ENCODE measurements at places on chromosomes 1 and 21. TPM values are rescaled to one million over a fixed set of nuclear protein-coding genes. Genes with fewer than 3 reads are reported as not detected.

- no peak for DNase-seq
Measured at GRCh38 chr1:155833665-155834295, 23.2 kb downstream of the GON4L start.

- DNase-seq = peak; percentile 83
Measured at GRCh38 chr1:48222501-48223242, at the start of gene SLC5A9. SLC5A9 (plus strand) TSS chr1:48222716; CDS start chr1:48222737, 21 bp downstream.

DNA sequence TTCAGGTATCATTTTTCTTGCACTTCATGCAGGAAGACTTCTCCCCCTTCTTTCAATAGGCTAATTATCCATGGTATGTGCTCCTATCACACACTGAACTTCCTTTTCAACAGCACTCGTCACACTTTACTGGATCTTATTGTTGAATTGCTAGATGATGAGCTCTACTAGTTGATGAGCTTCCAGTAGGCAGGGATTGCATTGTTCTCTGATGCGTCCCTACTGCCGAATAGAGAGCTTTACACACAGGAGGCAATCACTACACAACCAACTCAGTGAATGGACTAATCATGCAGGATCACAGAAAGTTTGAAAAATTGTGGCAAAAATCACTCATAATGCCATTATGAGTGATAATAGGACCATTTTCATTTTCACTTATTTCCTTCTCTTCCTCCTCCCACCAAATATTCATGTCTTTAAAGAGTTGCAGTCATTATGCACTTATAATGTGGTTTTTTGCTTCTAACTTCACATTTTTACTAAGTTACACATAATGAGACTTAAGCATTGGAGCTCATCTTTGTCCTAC, 128.1 kb upstream of the ZNF648 start:
- no peak for DNase-seq

The PADI1 gene
- not detected for total RNA-seq

- no peak for DNase-seq
Measured at GRCh38 chr1:37755951-37756560, 8.9 kb downstream of the EPHA10 start.

DNA sequence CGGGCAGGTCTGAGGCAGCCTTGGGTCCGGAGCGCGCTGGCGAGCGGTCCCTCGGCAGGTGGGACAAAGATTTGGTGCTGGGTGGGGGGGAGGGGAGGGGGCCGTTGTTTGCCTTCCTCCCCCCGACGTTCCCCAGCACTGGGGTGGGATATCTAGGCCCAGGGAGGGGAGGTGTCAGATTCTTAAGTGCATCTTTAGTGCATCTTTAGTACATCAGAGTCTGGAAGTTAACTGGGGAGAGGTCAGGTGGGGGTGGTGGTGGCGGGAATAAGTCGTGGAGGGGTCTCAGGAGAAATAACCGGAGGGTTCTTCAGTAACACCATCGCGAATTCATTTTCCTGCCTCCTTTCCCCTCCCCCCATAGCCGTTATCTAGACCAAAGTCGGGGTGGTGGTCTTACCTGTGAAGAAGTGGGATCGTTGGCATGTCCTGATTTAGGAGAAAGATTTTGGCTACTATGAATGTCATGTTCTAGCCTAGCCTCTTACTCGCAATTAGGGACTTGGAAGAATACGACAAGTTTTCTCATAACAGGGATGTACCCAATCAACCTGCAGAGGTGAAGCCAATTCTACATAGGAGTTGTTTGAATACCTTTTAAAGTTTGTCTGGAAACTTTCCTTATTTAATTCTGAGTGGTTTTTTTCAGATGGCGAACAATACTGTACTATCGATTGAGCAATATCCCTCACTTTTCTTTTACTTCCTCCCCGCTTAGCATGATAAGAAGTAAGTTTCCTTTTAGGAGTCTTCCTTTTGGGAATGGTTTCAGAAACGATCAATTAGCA, 886 bp downstream of the ZMYM4 start:
- no peak for DNase-seq

The CD1D gene
- 7.2 TPM for total RNA-seq

- DNase-seq = no peak
Measured at GRCh38 chr1:200473698-200474371, 64.0 kb upstream of the ZNF281 start.

The TBX19 gene
- 3.4 TPM for total RNA-seq

The CYP4X1 gene
- 0.78 TPM for total RNA-seq

- DNase-seq = no peak
Measured at GRCh38 chr21:46155514-46156377, at the start of gene FTCD. FTCD (minus strand) TSS chr21:46155579; CDS start chr21:46155523, 56 bp downstream.

DNA sequence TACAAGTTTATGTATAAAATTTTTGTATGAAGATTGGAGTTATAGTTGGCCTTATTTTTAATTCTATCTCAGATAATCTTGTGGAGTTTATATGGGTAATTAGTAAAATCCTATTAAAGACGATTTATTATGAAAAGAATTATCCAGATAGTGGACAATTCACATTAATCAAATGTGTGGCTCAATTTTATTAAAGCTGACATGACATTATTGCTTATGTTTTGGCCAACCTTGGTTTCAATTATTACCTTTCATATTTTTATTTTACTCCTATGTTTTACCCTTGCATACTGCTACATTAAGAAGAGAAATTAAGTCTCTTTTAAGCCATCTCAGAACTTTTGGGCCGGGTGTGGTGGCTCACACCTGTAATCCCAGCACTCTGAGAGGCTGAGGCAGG, 110.0 kb downstream of the ITSN1 start:
- DNase-seq = no peak

The PTGS2 gene
- 10.0 TPM for total RNA-seq

- DNase-seq = peak; percentile 71
Measured at GRCh38 chr1:8408151-8408839, 90.4 kb downstream of the SLC45A1 start.

GRCh38 chr1:44591381-44591780, 82.9 kb downstream of the TMEM53 start:
- DNase-seq = no peak

- DNase-seq = no peak
Measured at GRCh38 chr21:45853703-45854342, 127.7 kb upstream of the COL6A1 start.

GRCh38 chr1:168861421-168862004, 132.5 kb upstream of the DPT start:
- DNase-seq = no peak

- no peak for DNase-seq
Measured at GRCh38 chr1:143748906-143749305, 222.9 kb downstream of the FAM72C start.

DNA sequence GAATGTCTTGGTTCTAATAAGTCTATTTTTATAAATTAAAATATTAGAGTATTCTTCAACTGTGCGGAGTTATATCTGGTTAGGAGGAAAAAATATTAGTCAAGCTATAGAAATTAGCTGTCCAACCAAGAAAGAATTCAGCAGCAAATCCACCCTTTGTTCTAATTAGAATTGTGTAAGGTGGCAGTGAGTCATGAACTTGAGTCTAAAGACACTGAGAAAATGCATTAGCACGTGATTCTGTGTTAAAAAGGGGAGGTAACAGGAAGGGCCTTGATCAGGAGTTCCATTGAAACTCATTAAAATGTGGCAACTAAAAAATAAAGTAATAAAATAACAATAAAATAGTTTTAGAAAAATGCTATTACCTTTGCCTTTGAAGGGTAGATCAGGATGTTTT, 398.2 kb upstream of the RGS18 start:
- no peak for DNase-seq

The HPCAL4 gene
- total RNA-seq = 0.20 TPM

DNA sequence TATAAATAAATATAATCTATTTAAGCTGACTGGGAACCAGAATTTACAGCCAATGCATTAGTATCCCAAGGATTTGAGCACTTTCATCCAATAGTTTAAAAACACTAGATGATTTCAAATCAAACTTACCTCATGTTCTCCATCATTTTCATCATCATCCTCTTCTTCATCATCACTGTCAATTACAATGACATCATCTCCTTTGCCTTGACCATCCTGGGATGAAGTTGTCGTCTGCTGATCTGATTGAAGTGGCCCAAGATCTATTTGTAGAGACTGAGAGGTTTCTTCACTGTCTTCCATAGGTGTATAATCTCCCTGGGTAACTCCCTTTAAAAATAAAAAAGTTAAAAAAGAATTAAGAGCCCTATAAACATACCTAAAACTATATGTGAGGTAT, 47.7 kb downstream of the TPR start:
- no peak for DNase-seq

The FCRL1 gene
- not detected for total RNA-seq
